ENCODE measurements at places on chromosomes 2 and 18. TPM values are rescaled to one million over a fixed set of nuclear protein-coding genes. Genes with fewer than 3 reads are reported as not detected.

GPD2 gene
- total RNA-seq, result 82.4 TPM

ARL6IP6 gene
- total RNA-seq, result 44.5 TPM

MSH2 gene
- 44.3 TPM for total RNA-seq

PJVK gene
- 2.8 TPM for total RNA-seq

TM4SF20 gene
- total RNA-seq, result not detected

CHRND gene
- total RNA-seq, result 34.2 TPM

EFR3B gene
- 6.1 TPM for total RNA-seq

CD226 gene
- 2.1 TPM for total RNA-seq

REG3G gene
- not detected for total RNA-seq

EMX1 gene
- not detected for total RNA-seq

DNAJC5G gene
- not detected for total RNA-seq

NT5C1B gene
- not detected for total RNA-seq

RBM43 gene
- total RNA-seq, result 9.8 TPM

SFT2D3 gene
- total RNA-seq, result 11.6 TPM

FNDC4 gene
- 9.5 TPM for total RNA-seq

CFAP210 gene
- total RNA-seq, result not detected

TMEM214 gene
- total RNA-seq, result 21.0 TPM

MROH2A gene
- total RNA-seq, result 2.5 TPM

ADNP2 gene
- 13.8 TPM for total RNA-seq

UGT1A5 gene
- total RNA-seq, result 0.51 TPM

HAAO gene
- 24.3 TPM for total RNA-seq

MYO5B gene
- 12.8 TPM for total RNA-seq

FLACC1 gene
- total RNA-seq, result 0.72 TPM

CRYGC gene
- total RNA-seq, result not detected

CXCR1 gene
- 0.31 TPM for total RNA-seq

SP100 gene
- 38.8 TPM for total RNA-seq

VWC2L gene
- not detected for total RNA-seq
